ENCODE measurements at places on chromosomes 16 and 17.
A peak's percentile ranks its signal among the peaks of the same experiment; 100 is the strongest.

DNA sequence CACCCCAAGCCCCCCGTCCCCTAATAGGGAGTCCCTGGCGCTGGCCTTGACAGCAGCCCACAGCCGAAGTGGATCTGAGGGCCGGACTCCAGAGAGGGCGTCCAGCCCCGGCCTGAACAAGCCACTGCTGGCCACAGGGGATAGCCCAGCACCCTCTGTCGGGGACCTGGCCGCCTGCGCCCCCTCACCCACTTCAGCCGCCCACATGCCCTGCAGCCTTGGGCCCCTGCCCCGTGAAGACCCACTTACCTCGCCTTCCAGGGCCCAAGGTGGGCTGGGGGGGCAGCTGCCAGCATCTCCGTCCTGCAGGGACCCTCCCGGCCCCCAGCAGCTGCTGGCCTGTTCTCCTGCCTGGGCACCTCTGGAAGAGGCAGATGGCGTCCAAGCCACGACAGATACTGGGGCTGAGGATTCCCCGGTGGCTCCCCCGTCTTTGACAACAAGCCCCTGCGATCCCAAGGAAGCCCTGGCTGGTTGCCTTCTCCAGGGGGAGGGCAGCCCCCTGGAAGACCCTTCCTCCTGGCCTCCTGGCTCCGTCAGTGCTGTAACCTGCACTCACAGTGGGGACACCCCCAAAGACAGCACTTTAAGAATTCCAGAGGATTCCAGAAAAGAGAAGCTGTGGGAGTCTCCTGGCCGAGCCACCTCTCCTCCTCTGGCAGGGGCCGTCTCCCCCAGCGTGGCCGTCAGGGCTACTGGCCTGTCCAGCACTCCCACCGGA lies 19.3 kb upstream of the ZFPM1 start:
- DNase-seq: no peak

DNA sequence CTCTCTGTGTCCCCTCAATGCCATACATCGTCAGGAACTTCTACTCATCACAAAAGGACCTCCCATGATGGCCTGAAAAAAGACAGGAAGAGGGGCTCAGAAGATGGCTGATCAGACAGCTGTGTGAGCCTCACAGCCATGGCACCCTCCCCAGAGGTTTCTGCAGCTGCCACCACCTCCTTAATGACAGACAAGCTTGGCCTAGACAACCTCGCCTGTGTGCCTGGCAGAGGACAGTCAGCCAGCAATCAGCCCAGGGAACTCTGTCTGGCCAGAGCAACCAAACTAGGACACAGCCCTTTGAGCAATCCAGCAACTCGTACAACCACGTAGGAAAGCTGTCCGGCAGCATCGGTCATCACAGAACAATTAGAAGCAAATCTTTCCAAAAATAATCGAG lies 54.2 kb upstream of the MED9 start:
- no peak for DNase-seq

DNA sequence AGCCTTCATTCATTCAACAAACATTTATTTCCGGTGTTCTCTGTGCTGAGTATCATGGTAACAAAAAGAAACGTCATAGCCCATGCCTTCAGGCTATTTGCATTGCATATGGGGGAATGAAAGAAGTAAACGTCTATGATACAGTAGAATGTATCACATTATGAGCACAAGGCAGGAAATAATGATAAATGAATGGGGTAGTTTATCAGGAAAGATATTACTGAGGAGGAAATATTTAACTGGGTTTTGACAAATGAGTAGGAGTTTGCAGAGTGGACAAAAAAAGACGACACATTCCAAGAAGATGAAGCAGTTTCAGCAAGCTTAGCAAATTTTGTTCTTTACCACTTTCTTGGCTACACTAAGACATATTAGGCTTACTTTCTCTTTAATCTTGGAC lies 1.3 kb upstream of the KRTAP4-7 start:
- no peak for DNase-seq

DNA sequence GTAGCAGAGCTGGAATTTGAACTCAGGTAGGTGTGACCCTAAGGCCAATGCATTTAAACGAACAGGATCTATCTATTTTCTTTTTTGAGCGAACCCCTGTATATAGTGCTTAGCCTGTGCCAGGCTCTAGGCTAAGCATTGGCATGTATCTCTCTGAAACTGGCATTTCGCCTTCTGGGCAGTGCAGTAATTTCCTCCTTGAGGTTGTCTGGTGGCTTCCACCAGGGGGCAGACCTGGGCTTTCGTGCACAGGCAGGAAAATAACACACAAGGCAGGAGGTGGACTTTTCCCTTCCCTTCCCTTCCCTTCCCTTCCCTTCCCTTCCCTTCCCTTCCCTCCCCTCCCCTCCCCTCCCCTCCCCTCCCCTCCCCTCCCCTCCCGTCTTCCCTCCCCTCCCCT lies 34.4 kb upstream of the PRKCB start:
- DNase-seq: peak; percentile 77

DNA sequence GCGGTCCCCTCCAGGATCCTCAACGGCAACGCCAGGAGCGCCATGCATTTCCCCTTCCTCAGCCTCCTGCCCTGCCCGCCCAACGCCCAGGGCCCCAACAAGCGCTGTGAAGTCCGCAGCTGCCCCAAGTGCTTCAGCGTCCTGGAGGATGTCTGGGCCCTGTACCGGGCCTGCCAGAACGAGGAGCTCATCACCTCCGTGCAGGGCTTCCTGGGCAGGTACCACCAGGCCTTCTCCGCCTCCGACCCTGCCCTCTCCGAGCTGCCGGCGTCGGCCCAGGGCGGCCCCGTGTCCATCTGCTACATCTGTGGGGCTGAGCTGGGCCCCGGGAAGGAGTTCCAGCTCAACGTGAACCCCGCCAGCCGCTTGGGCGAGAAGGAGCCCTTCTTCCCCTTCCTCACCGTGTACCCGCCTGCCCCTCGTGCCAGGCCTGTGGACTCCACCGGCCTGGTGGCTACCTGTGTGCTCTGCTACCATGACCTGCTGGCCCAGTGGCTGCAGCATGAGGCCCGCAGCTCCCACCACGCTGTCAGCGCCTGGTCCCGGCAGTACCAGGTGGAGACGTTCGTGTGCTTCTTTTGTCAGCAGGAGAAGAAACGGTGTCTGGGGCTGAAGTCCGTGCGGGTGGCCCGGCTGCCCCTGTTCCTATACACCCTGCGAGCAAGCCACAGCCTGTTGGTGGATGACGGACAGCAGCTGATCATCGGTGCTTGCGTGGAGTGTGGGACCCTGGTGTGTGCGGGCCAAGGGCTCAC lies 58.9 kb upstream of the CIBAR2 start:
- no peak for DNase-seq

- DNase-seq: no peak
Observed at GRCh38 chr17:45908935-45909334, 14.6 kb downstream of the MAPT start.

- DNase-seq: peak; percentile 54
Observed at GRCh38 chr16:58814348-58814801, 80.3 kb upstream of the GOT2 start.

- DNase-seq: peak; percentile 75
Observed at GRCh38 chr16:71610936-71611871, 14.8 kb upstream of the MARVELD3 start.

DNA sequence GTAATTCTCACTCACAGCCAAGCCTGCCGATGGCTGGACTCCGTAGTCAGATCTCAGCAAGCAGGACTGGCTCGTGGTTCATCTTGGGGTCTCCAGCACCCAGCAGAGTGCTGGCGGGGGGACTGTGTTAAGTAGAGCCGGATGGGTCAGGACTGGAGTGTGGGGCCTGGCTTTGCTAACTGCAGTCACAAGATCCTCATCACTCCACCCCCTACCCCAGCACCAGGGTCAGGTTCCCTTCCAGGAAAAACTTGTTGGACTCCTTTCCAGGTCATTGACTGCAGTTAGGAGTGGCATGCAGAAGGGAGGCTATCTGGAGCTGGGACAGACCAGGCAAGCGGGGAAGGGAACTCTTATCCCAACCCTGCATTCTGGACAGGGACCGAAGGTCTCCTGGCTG lies 6.0 kb downstream of the CIITA start:
- DNase-seq: peak; percentile 62

DNA sequence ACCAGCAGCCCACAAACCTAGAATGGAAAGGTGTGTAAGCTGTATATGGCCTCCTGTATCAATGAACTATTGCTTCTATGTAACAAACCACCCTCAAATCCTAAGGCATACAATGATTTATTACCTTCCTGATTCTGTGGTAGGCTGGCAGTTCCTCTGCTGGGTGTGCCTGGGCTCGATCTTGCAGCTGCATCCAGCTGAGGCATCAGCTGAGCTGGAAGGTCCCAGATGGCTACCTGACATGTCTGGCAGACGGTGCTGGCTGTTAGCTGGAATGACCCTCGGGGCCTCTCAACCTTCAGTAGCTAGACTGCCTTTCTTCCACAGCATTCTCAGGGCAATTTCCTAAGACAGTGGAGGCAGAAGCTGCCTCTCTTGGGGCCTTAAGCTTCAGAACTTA lies 152.7 kb downstream of the RAB11FIP4 start:
- no peak for DNase-seq

DNA sequence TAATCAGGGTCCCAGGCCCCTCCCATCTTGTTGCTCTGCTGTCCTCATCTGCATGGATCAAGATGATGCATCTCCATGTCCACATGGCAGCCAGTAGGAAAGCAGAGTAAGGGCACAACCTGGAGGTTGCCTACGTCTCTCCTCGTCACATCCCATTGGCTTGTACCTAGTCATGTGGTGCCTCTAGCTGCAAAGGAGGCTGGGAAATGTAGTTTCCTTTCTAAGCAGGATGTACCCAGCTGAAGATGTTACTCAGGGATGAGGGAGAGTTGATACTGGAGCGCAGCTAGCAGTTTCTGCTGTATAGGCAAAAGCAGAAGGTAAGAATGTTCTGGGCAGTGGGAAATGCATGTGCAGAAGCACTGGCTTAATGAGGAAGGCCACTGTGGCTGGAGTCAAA lies 20.8 kb downstream of the ABCC1 start:
- no peak for DNase-seq

DNA sequence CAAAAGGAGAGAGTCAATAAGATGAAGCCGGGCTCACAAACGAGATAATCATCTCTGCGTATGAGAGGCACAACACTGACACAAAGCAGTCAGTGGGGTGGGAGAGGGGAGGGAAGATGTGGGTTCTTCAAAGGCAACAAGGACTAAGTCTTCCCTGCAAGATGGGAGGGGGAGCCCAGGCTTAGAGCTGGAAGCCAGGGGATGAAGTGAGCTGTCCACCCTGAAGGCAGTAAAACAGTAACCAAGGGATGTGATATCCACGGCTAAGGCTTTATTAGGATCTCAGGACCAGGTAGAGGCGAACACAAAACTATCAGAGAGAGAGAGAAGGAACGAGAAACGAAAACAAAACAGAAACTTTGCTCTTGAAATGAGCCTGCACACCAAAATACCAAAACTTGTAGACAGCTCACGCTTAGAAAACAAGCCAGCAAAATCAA lies 115.9 kb downstream of the DYNLRB2 start:
- DNase-seq: no peak

DNA sequence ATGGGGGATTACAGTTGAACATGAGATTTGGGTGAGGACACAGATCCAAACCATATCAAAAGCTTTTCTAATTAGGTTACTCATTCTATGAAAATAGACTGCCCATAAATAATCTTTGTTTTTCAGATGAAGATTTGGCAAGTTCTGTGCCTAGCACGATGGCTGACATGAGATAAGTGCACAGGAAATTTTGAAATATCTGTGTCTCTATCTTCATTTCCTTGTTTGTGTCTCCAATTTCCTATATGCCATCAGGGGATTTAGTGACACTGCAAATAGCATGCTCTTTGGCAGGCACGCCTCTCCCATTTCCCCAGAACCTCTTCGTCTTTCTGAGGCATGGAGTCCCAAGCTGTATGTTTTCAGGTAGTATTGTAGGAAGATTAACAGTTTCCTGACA lies 544.6 kb downstream of the CDH13 start:
- DNase-seq: no peak

DNA sequence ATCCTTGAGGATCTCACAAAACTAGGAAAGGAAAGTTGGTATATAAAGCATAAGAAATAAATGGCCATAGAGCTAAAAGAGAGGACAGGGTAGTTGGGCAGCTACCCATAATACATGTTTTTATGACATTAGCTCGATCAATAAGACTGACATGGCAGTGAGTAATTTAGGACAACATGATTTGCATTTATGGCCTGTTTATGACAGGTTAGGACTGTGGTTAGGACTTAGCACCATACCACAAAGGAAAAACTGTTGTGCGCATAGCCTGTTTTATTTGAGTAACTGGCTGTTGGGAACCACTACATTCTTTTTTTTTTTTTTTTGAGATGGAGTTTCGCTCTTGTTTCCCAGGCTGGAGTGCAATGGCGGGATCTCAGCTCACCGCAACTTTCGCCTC lies 18.0 kb upstream of the TRIM37 start:
- no peak for DNase-seq

DNA sequence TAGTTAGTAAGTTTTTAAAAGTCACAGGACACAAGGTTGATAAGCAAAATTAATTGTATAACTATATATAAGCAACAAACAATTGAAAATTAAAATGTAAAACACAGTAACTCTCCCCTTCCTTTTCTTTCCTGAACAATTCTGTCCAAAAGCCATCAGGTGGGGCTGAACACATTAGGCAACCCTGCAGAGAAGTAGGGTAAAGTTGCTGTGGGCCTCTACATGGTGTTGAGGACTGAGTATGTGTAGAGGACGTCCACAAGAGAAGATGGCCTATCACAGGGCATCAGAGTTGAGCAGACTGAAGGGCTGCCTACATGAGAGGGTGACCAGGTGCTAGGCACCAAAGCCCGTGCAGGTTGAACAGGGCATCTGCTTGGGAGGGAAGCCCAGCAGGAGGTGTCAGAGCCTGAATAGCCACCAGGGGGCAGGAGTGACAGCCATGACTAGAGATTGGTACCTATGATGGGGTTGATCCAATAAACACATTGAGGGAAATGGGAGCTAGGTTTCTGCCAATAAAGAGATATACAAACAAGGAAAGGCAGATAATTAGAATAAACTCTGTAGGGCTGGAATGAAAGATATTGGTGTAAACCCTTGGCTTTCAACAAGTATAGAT lies 415.1 kb downstream of the NPIPA8 start:
- DNase-seq: no peak

- no peak for DNase-seq
Observed at GRCh38 chr17:64706224-64707049, 44.3 kb upstream of the SMURF2 start.

GRCh38 chr16:1280783-1281182 lies 24.9 kb downstream of the TPSD1 start:
- no peak for DNase-seq

GRCh38 chr17:45008216-45008615 lies 40.1 kb upstream of the C1QL1 start:
- no peak for DNase-seq

GRCh38 chr17:78821961-78822360 lies 18.7 kb downstream of the USP36 start:
- DNase-seq: no peak
